ENCODE measurements at places on chromosomes 7 and 10. TPM values are rescaled to one million over a fixed set of nuclear protein-coding genes. Genes with fewer than 3 reads are reported as not detected.

GRCh38 chr7:33578166-33578565 is 327.2 kb upstream of the BMPER start:
- H3K4me3 ChIP-seq, result no peak overlapping the region
- DNase-seq, result no peak
- no peaks in the 10 kb centered on the region for H3K36me3 ChIP-seq
- no peaks in the 10 kb centered on the region for H3K27me3 ChIP-seq
- no peaks in the 10 kb centered on the region for H3K4me1 ChIP-seq
- H3K27ac ChIP-seq, result no peak overlapping the region

- no peak overlapping the region for H3K27ac ChIP-seq
- no peaks in the 10 kb centered on the region for H3K36me3 ChIP-seq
- no peaks in the 10 kb centered on the region for H3K4me1 ChIP-seq
- no peak overlapping the region for H3K4me3 ChIP-seq
- H3K27me3 ChIP-seq, result no peaks in the 10 kb centered on the region
Measured at GRCh38 chr7:51223505-51223904, 93.1 kb downstream of the COBL start.

DNA sequence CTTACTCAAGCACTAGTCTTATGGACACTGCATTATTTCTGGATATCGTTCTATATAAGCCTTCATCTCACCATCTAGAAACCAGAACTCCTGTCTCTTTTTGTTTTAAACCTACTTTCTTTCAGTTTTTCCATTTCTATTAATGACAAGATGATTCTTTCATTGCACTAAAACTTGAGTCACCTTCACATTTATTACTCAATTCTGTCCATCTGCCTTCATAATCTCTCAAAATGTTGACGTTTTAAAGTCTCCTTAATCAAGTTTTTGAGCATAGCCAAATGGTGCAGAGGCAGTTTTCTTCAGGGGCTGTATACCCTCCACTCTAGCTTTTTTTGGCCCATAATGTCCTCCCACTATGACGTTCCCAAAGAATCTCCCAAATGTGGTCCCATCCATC is 17.6 kb downstream of the STAM start:
- no peaks in the 10 kb centered on the region for H3K27me3 ChIP-seq
- H3K4me3 ChIP-seq, result no peak overlapping the region
- H3K4me1 ChIP-seq, result peaks cover 23% of the 10 kb centered on the region
- peaks cover 59% of the 10 kb centered on the region for H3K36me3 ChIP-seq
- DNase-seq, result no peak

GRCh38 chr7:10888861-10889260 is 84.8 kb upstream of the PHF14 start:
- no peak overlapping the region for H3K27ac ChIP-seq
- H3K27me3 ChIP-seq, result peaks cover 2% of the 10 kb centered on the region
- H3K4me3 ChIP-seq, result peak overlapping the region; percentile 19
- no peaks in the 10 kb centered on the region for H3K36me3 ChIP-seq
- DNase-seq, result peak; percentile 43

ANKRD2 gene
- total RNA-seq, result 0.67 TPM

GRCh38 chr7:107430057-107430456 is 39.8 kb upstream of the GPR22 start:
- peaks cover 24% of the 10 kb centered on the region for H3K36me3 ChIP-seq
- no peak for DNase-seq
- H3K27me3 ChIP-seq, result no peaks in the 10 kb centered on the region
- no peak overlapping the region for H3K4me3 ChIP-seq

DNA sequence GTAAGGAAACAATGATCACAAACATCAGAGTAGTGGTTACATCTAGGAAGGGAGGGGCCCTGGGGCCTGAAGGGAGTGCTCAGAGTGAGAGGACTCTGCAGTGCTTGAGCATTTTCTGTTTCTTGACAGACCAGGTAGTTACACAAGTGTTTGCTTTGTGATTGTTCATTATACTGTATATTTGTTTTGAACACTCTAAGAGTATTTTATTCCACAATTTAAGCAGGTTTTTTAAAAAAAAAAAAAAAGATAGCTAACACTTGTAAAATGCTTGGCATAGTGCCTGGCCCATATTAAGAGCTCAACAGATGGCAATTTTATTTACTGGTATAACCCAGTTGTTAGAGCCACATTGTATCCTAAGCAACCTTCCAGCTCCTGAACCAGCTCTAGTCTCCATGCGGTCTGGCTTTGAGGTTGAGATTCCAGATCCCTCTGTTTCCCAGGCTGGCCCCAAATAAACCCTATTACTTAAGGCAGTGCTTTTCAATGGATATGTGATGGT is 20.1 kb upstream of the ATXN7L1 start:
- H3K4me3 ChIP-seq, result no peak overlapping the region
- no peaks in the 10 kb centered on the region for H3K4me1 ChIP-seq
- DNase-seq, result no peak
- no peaks in the 10 kb centered on the region for H3K36me3 ChIP-seq
- no peak overlapping the region for H3K27ac ChIP-seq
- peaks cover 6% of the 10 kb centered on the region for H3K27me3 ChIP-seq

HIBADH gene
- 15.8 TPM for total RNA-seq

- no peaks in the 10 kb centered on the region for H3K36me3 ChIP-seq
- peaks cover 14% of the 10 kb centered on the region for H3K4me1 ChIP-seq
- no peak overlapping the region for H3K4me3 ChIP-seq
- no peak for DNase-seq
Measured at GRCh38 chr7:2628891-2629290, 2.9 kb upstream of the TTYH3 start.

DNA sequence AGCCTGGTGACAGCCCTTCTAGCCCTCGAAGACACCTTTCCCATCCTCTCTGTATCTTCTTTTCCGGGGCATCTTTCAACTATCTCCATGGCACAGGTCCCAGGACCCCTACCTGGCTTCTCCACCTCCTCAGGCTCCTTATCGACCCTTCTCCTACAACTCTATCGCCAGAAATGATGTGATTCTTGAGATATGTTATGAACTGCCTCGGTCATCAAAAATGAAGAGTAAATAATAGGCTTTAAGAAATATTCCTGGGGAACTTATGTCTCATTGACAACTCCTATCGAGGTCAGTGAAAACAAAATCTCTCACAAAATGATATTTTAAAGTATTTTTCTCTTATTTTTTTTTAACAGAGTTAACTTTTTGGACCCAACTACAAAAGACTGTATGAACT is 405.5 kb upstream of the SHH start:
- no peaks in the 10 kb centered on the region for H3K36me3 ChIP-seq
- H3K27me3 ChIP-seq, result no peaks in the 10 kb centered on the region
- no peak overlapping the region for H3K4me3 ChIP-seq
- DNase-seq, result no peak

THSD7A gene
- total RNA-seq, result not detected

DNA sequence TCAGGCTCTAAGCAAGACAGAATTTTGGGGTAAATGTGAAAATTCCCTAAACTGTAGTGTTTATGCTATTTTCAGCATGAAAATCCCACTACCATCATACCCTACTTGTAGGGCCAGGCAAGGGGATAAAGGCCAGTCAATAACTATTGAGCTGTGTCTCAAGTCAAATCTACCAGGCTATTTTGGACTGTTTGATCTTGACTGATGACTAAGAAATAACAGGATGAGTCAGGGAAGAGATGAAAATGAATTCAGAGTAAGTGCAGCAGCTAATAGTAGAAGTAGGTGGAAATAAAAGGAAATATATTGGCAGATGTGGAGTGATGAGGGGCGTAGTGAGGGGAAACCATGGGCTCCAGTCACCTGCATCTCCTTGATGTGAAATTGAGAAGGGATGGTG is 225.8 kb upstream of the PHYHIPL start:
- DNase-seq, result no peak
- no peak overlapping the region for H3K4me3 ChIP-seq
- no peaks in the 10 kb centered on the region for H3K36me3 ChIP-seq
- H3K4me1 ChIP-seq, result no peaks in the 10 kb centered on the region
- H3K27ac ChIP-seq, result no peak overlapping the region
- no peaks in the 10 kb centered on the region for H3K27me3 ChIP-seq

DNA sequence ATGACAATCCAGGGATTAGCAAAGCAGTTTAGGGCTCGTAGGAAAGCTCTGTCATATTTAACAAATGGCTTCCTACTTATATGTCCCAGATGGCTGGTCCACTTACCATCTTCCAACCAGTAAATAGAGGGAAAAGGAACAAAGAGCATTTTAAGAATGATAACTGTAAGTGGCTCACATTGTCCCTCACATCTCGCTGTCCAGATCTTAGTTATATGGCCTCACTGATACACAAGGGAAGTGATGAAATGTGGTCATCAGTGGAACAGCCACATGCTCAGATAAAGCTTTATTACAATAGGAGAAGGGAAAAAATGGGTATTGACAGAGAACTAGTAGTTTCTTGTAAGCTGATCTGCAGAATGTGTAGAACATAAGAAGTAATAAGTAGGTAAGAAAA is 35.8 kb downstream of the IQUB start:
- H3K27me3 ChIP-seq, result peaks cover 20% of the 10 kb centered on the region
- no peak for DNase-seq
- H3K4me1 ChIP-seq, result no peaks in the 10 kb centered on the region
- no peak overlapping the region for H3K4me3 ChIP-seq

TMEM140 gene
- total RNA-seq, result 19.9 TPM
